ENCODE measurements at places on chromosomes 1 and 21.

DNA sequence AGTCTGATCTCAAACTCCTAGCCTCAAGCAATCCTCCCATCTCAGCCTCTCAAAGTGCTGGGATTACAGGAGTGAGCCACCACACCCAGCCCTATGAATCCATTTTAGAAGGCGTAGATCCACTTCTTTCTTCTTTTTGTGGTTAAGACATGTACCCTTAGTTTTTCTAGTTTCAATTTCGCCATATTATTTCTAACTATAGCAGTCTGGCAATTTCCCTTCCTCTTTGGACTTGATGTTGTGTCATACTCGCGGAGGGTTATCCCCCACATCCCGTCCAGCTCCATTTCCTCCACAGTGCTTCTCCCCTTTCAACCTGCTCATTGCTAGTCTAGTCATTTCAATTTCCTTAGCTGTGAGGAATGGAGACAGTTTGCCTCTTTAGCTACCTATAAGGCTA, 5.2 kb upstream of the LRRC8D start:
- DNase-seq = no peak

- DNase-seq = peak; percentile 2
Measured at GRCh38 chr21:25891596-25891995, 156.8 kb downstream of the GABPA start.

GRCh38 chr1:76677416-76678405, 189.6 kb upstream of the ST6GALNAC5 start:
- no peak for DNase-seq

DNA sequence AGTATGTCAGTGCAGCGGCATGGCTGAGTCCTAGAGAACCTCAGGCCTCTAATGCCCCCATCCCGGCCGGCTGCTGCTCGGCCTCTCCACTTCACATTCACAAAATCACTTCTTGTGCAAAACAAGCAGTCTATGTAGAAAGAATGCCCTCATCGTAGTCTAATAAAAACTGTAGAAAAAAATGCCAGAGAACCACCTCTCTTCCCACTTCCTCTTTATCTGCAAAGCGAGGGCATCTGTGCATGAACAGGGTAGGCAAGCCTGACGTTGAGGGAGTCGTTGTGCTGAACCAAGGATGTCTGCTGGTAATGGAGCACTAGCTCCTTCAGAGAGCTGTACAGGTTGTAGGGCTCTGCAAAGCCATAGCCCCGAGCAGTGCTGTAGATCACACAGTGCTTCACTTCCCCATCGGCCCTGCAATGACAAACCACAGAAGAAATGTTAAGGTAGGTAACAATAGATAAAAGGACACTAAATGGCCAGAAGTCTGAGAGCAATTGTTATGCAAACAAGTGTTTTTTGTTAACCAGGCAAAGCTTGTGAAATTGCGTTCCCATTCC, 88.9 kb downstream of the PIK3R3 start:
- no peak for DNase-seq

- DNase-seq = no peak
Measured at GRCh38 chr1:31445951-31446350, 32.9 kb downstream of the SERINC2 start.

- no peak for DNase-seq
Measured at GRCh38 chr1:23459338-23459757, 24.6 kb downstream of the ASAP3 start.

GRCh38 chr1:66725885-66726665, 26.2 kb upstream of the DYNLT5 start:
- DNase-seq = peak; percentile 29

DNA sequence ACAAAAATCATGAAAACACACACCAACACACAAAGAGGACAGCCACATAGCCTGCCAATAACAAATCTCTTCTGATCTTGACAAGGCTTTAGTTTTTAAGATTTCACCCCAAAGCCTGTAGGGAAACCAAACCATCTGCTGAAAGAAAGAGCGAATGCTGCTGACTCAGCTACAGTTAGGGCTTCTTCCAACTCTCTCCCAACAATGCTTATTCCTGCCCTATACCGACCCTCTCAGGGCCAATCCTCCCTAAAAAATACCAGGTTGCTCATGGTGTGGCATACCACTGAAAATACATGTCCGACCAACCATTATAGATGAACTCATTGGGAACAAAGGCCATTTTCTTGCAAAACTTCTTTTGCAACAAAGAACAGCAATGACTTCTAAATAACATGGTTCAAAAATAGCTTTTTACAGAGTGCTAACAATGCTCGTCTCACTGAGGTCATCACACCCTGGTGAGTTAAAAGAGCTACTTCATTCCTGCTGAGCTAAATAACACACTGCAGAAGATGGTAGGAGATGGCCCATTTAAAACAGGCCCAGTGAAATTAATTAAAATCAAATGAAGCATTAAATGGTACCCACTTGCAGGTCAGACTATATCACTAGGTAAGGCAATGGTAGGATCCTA, 86.1 kb downstream of the KIAA0319L start:
- no peak for DNase-seq

GRCh38 chr1:31095298-31095981, 29.9 kb upstream of the PUM1 start:
- no peak for DNase-seq

GRCh38 chr1:89363196-89363595, 663 bp upstream of the GBP6 start:
- DNase-seq = no peak

DNA sequence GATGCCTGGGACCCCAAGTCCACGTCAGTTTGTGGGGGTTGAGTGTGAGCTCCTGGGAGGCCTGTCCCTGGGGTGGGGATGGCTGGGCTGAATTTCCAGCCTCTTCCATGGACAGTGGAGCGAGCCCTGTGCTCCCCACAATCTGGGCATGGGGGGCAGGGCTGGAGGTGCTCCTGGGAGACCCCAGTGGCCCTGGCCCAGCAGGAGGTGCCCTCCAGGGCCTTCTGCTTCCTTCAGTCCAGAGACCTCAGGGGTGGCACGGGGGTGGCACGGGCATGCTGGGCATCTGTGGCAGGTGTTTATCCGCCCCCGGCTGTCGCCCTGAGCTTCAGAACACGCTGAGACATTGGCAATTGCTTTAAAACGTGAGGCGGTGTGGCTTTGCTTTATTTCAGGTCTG, 40.9 kb downstream of the MORN1 start:
- no peak for DNase-seq

DNA sequence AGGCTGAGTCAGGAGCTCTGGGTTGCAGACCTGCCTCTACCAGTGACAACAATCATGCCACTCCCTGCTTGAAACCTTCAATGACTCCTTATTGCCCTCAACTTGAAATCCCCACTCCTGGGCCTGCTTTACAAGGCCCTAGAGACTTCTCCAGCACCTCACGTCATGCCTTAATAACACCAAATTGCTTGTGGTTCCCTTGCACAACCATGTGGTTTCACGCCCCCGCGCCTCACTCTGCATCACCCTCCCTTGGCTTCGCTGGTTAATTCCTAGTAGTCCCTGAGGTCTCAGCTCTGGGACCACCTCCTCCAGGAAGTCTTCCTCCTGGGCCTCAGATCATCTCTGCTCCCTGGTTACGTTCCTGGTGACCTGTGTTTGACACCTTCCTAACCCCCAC, 33.0 kb downstream of the EPHA2 start:
- peak; percentile 14 for DNase-seq

DNA sequence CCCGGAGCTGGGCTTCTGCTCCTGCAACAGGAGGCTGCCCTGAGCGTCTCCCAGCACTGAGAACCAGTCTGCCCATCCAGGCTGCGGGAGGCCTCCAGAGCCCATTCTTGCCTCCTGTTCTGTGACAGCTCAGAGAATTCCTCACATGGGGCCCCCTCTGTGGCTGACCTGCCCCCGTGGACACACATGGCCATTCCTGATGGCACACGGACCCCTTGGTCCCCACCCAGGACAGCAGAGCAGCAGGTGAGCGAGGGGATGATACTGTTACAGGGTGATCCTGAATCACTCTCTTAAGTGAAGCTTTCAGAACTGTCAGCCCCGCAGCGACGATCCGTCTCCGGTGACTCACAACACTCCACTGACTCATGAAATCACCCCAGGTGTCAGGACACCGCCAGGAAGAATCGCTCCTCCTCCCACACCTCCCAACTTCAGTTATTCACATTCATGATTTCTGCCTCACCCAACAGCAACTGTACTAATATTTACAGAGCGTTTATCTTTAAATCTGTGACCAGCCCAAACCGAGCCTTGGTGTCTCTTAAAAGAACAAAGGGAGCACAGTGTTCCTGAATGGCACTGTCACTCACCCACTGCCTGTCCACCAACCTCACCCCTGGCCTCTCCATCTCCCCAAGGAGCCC, 22.5 kb downstream of the CHD5 start:
- DNase-seq = no peak

GRCh38 chr1:223670458-223671159, 5.1 kb upstream of the CAPN8 start:
- no peak for DNase-seq

DNA sequence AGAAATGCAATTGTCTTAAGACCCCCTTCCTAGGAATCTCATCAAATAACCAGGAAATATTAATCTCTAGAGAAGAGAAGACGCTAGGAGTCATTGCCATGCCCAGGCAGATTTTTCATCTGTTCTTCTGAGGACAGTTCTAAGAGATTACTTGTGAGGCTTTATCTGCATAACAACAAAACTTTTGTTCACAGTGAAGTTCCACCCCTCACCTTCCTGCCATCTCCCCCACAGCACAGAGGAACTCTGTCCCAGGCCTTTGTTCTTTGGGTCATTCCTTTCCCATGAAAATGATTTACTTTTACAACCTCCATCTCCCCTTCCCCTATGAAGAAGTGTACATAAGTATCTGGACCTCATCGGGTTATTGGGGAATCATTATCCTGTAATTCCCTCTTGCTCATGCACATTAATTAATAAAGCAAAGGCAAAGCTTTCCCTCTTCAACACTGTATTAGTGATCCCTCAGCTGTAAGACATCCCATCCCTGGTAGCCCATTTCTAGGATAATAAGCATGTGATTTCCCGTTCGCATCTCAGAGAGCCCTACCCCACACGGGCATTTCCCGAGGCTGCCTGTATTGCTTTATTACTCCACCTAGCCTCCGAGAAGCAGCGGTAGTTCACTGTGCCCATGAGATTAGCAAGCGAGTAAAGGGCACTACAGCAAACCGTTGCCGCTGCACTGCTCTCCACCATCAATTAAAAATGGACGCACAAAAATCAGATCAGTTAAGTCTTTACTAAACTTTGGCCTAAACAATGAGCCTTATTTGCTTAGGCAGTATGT, 384.4 kb upstream of the CAMK1G start:
- DNase-seq = no peak

DNA sequence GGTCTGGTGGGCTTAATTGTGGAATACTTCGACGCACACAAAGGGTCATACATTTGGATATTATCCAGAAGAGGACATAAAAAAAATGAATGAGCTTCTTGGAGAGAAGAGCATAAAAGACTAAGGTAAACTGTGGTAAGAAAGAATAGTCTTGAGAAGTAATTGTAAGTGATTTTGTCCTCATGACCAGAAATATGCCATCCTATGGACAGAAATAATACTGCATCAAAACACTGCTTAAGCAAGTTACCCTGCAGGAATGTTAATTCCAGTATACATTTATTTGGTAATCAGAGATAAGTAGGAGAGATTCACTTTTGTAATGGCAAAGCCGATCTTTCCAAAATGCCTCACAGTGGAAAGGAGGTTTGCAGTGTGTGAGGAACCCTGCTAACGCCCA, 111.9 kb downstream of the NRIP1 start:
- no peak for DNase-seq

- no peak for DNase-seq
Measured at GRCh38 chr1:91712393-91712792, 173.6 kb downstream of the TGFBR3 start.

DNA sequence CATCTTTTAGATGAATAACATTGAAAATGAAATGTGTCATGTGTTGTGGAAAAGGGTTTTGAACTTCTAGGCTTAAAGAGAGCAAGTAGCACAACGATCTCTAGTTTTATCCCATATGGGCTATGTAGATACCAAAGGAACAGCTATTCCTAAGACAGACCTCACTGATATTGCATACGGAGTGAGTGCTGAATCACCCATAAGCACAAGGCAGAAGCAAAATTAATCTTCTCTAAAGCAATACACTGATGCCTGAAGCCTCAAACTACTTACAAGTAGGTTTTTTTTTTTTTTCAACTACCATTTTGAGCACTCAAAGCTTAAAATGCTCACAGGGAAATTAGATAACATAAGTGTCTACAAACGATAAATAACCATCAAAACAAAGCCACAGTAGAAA, 5.0 kb upstream of the KMO start:
- DNase-seq = no peak

DNA sequence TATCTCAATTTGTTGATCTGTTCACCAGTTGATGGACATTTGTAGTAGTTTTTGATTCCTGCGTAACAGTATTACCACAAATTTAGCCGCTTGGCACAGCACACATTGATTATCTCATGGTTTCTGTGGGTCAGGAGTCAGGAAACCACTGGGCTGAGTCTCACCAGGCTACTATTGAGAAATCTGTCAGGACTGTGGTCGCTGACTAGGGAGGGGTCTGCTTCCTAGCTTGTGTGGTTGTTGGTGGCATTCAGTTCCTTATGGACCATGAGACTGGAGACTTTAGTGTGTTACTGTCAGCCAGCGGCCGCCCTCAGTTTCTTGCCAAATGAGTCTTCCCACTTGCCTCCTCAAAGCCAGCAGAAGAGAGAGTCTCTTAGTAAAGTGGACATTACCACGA, 9.8 kb downstream of the PEX14 start:
- no peak for DNase-seq

GRCh38 chr1:203870245-203870644, 8.8 kb downstream of the SNRPE start:
- DNase-seq = no peak

- DNase-seq = no peak
Measured at GRCh38 chr1:226934483-226935237, 5.4 kb upstream of the COQ8A start.

DNA sequence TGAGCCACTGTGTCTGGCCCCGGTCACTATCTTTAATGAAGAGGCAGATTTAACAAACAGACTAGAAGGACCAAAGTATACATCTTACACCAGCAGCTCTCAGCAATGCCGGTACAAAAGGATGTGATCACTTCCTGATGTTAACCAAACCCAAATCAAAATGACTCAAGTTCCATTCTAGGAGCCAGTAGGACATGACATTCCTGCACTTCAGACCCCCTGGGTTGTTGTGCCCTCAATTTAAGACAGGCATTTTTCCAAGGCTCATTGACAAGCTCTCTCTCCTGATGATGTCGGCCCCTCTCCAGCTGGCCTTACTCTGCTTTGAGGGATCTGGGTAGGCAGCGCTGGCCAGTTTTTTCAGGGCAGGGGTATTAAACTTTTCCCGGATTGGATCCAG, 35.1 kb downstream of the YARS1 start:
- no peak for DNase-seq

- no peak for DNase-seq
Measured at GRCh38 chr1:109895720-109896504, 14.7 kb upstream of the CSF1 start.

DNA sequence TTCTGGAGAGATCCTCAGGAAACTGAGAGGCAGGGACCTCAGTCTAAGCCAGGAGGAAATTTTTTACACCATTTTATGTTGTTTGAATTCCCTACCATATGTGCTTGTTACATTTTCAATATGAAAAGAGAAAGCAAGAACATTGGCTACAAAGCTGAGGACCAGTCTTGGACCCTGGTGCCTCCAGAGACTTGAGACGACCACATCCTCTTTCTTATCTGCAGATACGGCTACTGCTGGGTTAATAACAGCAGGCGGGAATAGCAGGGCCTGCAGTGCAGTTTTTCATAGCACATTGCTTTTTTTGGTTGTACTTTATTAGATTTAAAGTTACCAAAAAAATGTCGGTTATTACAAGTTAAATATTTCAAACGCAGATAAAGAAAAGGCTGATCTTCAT, 3.9 kb downstream of the KDM4A start:
- DNase-seq = no peak
